ENCODE measurements at places on chromosomes 5 and 9. TPM values are rescaled to one million over a fixed set of nuclear protein-coding genes. Genes with fewer than 3 reads are reported as not detected.

DNA sequence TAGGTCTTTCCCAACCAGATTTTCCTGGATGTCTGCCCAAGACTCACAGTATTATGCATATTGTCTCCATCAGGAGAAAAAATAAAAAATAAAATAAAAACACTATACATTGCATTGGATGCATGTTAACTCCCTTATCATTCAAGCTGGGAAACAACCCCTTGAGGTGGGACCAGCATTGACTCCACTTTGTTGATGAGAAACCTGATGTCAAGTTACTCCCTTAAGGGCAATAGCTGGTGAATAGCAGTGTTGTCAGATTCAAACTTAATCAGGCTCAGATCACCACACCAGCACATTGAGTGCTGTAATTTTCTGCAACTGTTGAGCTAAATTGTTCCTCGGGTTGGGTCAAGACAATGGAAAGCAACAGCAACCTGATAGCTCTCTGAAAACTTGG, 264.0 kb upstream of the TRIM32 start:
- H3K36me3 ChIP-seq: peaks cover 6% of the 10 kb centered on the region
- no peaks in the 10 kb centered on the region for H3K4me1 ChIP-seq
- no peak for DNase-seq
- no peak overlapping the region for H3K27ac ChIP-seq
- no peak overlapping the region for H3K4me3 ChIP-seq

GRCh38 chr9:86079421-86079831, 19.9 kb downstream of the GOLM1 start:
- no peak overlapping the region for H3K4me3 ChIP-seq
- H3K36me3 ChIP-seq: no peaks in the 10 kb centered on the region
- H3K27ac ChIP-seq: no peak overlapping the region
- H3K4me1 ChIP-seq: no peaks in the 10 kb centered on the region

- no peaks in the 10 kb centered on the region for H3K36me3 ChIP-seq
- H3K27ac ChIP-seq: no peak overlapping the region
- DNase-seq: no peak
- H3K27me3 ChIP-seq: no peaks in the 10 kb centered on the region
- no peaks in the 10 kb centered on the region for H3K4me1 ChIP-seq
- H3K4me3 ChIP-seq: no peak overlapping the region
Observed at GRCh38 chr9:124800306-124801259, 23.6 kb downstream of the OLFML2A start.

GRCh38 chr5:4015709-4016108, 420.1 kb downstream of the IRX1 start:
- no peaks in the 10 kb centered on the region for H3K4me1 ChIP-seq
- no peak overlapping the region for H3K27ac ChIP-seq
- no peak overlapping the region for H3K4me3 ChIP-seq
- H3K36me3 ChIP-seq: no peaks in the 10 kb centered on the region
- H3K27me3 ChIP-seq: no peaks in the 10 kb centered on the region

Gene CCDC180
- 9.1 TPM for total RNA-seq

GRCh38 chr5:13676531-13676930, 268.0 kb downstream of the DNAH5 start:
- H3K36me3 ChIP-seq: no peaks in the 10 kb centered on the region
- no peaks in the 10 kb centered on the region for H3K4me1 ChIP-seq
- H3K4me3 ChIP-seq: no peak overlapping the region
- no peak for DNase-seq

DNA sequence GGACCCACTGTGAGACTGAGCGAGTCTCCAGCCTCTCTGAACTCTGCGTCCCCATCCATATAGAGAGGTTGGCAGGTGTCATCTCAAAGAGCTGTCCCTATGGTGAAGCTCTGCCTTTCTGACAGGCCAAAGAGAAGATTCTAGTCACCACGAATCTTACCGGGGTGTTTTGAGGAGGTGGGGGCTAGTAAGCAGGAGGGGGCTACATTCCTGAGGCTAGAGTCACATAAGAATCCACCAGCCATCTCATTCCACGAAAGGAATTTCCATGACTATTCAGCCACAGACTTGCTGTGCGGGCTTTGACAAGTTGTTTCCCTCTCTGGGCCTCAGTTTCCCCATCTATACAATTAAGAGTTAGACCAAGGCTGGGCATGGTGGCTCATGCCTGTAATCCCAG, 16.3 kb downstream of the PDGFRB start:
- H3K4me3 ChIP-seq: no peak overlapping the region
- no peak overlapping the region for H3K27ac ChIP-seq
- no peaks in the 10 kb centered on the region for H3K36me3 ChIP-seq
- DNase-seq: no peak
- H3K27me3 ChIP-seq: no peaks in the 10 kb centered on the region
- no peaks in the 10 kb centered on the region for H3K4me1 ChIP-seq

DNA sequence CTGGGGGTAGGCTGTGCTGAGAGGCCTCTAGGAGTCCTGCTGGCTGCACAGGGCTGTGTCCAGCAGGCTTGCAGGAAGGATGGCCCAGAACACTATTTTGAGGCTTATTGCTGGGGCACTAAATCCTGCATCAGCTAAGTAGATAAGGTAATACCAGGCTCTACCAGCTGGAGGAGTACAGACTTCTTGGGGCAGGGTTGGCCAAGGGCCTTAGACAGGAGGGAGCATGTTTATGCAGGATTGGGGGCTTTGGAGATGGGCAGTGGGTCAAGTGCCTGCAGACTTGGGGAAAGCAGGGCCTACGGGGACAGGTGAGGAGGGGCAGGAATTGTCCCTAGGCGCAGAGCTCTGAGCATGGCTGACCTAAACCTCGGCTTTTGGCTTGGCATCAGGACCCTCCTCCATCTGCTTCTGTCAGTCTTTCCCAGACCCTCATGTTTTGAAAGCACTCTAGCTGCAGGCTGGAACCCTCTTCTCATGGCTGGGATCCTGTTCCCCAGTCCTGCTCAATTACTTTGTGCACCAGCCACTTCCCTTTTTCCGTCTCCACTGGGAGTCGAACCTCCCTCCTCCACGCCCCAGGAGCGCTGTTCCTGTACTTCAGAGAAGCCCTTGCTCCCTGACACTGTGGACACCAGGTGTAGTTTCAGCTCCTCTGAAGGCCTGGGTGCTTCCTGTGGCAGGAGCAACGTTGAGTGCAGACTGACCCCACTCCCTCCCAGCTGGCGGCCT, 61.0 kb upstream of the SPTLC1 start:
- no peak overlapping the region for H3K27ac ChIP-seq
- no peaks in the 10 kb centered on the region for H3K27me3 ChIP-seq
- no peaks in the 10 kb centered on the region for H3K36me3 ChIP-seq
- DNase-seq: peak; percentile 6
- H3K4me1 ChIP-seq: no peaks in the 10 kb centered on the region

- no peaks in the 10 kb centered on the region for H3K36me3 ChIP-seq
- H3K27me3 ChIP-seq: no peaks in the 10 kb centered on the region
- no peak for DNase-seq
- no peak overlapping the region for H3K27ac ChIP-seq
- H3K4me3 ChIP-seq: no peak overlapping the region
Observed at GRCh38 chr5:2912741-2913140, 161.3 kb upstream of the IRX2 start.

DNA sequence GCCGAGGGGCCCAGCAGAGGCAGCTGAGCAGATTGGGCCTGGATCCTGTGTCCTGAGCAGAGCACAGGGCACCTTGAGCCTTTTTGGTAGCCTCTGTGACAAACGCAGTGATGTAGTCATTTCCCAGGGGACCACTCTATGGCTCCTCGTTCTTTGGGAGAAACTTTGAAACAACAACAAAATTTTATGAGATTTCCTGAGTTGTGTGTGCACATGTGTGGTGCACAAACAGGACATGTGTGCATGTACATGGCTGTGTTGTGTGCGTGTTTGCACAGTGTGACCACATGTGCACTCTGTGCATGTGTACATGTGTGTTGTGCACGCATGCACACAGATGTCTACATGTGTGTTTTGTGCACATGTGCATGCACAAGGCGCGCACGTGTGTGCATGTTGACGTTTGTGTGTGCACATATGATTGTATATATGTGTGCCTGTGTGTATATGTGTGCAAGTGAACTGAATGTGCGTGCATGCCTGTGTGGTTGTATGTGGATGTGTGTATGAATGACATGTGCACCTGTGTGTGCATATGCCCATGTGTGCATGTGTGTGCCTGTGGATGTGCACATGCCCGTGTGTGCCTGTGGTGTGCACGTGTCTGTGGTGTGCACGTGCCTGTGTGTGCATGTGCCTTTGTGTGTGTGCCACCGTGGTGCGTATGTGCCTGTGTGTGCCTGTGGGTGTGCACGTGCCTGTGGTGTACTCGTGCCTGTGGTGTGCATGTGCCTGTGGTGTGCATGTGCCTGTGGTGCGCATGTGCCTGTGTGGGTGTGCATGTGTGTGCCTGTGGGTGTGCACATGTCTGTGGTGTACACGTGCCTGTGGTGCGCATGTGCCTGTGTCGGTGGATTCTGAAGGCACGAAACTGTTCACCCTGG, 221.6 kb downstream of the CACNA1B start:
- no peak overlapping the region for H3K4me3 ChIP-seq
- no peaks in the 10 kb centered on the region for H3K27me3 ChIP-seq
- no peaks in the 10 kb centered on the region for H3K36me3 ChIP-seq
- no peak for DNase-seq

Gene LCN15
- total RNA-seq: not detected

- DNase-seq: no peak
- H3K36me3 ChIP-seq: peaks cover 9% of the 10 kb centered on the region
- peak overlapping the region; percentile 92 for H3K27ac ChIP-seq
Observed at GRCh38 chr5:132425975-132426524, 56.5 kb downstream of the SLC22A5 start.

GRCh38 chr5:79712741-79713140, 23.1 kb downstream of the CMYA5 start:
- no peak for DNase-seq
- no peaks in the 10 kb centered on the region for H3K36me3 ChIP-seq
- no peak overlapping the region for H3K27ac ChIP-seq

DNA sequence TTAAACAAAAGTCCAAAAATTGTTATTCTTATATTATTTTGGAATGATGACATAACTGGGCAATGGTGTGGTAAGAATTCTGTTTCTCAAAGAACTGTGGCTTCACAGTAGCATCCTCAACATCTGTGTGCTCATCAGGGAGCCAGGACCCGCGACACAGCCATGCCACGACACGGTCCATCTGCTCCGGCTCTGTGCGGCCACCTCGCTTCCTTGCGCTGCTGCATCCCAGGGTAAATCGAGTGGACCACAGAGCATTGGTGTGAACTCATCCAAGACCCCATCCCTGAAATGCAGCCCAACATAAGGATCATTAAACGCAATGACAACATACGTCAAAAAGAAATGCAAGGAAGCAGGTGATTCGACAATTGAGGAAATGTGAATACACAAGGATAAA, 15.3 kb downstream of the WHRN start:
- DNase-seq: no peak
- H3K36me3 ChIP-seq: no peaks in the 10 kb centered on the region
- H3K27ac ChIP-seq: no peak overlapping the region
- no peak overlapping the region for H3K4me3 ChIP-seq
- peaks cover 9% of the 10 kb centered on the region for H3K4me1 ChIP-seq

Gene RALGDS
- total RNA-seq: 228 TPM

GRCh38 chr5:159566832-159567231, 236.5 kb upstream of the IL12B start:
- no peaks in the 10 kb centered on the region for H3K27me3 ChIP-seq
- H3K36me3 ChIP-seq: no peaks in the 10 kb centered on the region
- H3K4me1 ChIP-seq: no peaks in the 10 kb centered on the region
- H3K27ac ChIP-seq: no peak overlapping the region
- DNase-seq: no peak

DNA sequence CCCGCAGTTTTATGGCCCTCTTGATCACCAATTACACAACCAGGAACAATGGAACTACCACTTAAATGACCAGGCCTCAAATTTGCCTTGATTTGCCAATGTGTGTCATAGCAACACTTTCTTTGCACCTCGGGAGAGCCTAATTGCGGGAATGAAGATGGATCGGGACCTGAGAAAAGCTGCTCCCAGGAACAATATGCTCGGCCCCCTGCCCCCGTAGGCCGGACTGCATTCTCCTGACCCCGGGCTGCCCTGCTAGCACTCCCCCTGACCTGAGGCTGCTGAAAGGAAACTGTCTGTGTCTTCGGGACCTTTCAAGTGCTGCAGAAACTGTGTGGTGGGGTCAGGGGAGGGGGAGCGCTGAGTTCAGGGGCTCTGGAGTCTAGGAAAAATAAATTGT, 294.3 kb upstream of the IRX1 start:
- no peak overlapping the region for H3K4me3 ChIP-seq
- no peaks in the 10 kb centered on the region for H3K4me1 ChIP-seq

Gene PCDHB16
- total RNA-seq: not detected

GRCh38 chr9:126347093-126347492, 20.5 kb downstream of the MVB12B start:
- H3K4me3 ChIP-seq: no peak overlapping the region
- H3K4me1 ChIP-seq: no peaks in the 10 kb centered on the region
- peaks cover 6% of the 10 kb centered on the region for H3K36me3 ChIP-seq
- DNase-seq: no peak
- no peaks in the 10 kb centered on the region for H3K27me3 ChIP-seq

Gene ADAMTSL2
- not detected for total RNA-seq

Gene CDHR2
- 1.3 TPM for total RNA-seq

Gene PLAC8L1
- total RNA-seq: 0.67 TPM

GRCh38 chr5:59579101-59579823, 314.3 kb downstream of the PDE4D start:
- no peak overlapping the region for H3K4me3 ChIP-seq
- no peaks in the 10 kb centered on the region for H3K27me3 ChIP-seq
- no peaks in the 10 kb centered on the region for H3K36me3 ChIP-seq
- H3K27ac ChIP-seq: no peak overlapping the region
- DNase-seq: no peak

DNA sequence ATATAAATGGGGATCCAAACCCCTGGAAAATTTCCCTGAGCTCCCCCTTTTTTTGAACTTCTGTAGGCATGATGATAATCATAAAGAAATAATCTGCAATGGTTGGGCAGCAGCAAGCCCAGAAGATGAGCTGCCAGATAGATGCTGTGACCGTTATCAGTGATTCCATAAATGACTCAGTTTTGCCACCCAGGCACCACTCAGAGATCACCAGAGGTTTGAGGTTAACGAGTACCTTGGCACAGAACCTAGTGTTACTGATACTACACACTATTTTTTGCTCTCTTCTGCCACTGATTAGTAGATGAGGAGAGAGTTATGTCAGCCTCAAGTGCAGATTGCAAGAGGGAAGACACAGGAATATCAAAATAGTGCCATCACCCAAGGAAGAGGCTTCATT, 199.3 kb upstream of the PTGER4 start:
- H3K4me1 ChIP-seq: peaks cover 7% of the 10 kb centered on the region
- no peak overlapping the region for H3K4me3 ChIP-seq
- no peaks in the 10 kb centered on the region for H3K36me3 ChIP-seq
- no peaks in the 10 kb centered on the region for H3K27me3 ChIP-seq
- peak; percentile 61 for DNase-seq

DNA sequence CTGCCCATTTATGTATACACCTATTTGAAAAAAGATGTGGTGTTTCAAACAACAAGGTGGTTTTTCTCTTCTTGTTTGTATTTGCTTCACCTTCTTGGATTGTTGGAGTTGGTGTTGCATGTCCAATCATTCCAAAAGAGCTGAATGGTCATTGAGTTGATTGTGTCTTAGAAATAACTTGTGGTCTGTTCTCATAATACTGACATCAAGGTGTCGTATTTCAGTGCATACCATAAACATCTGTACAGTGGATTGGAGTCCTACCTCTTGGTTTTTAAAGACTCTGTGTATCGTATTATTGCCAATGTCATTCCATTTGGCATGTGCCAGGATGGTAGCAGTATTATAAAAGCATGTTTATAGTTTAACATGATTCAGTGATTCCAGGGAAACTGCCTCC, 73.2 kb downstream of the TRIO start:
- H3K27me3 ChIP-seq: no peaks in the 10 kb centered on the region
- H3K27ac ChIP-seq: no peak overlapping the region
- no peaks in the 10 kb centered on the region for H3K36me3 ChIP-seq
- H3K4me1 ChIP-seq: no peaks in the 10 kb centered on the region
- no peak for DNase-seq

- H3K4me1 ChIP-seq: no peaks in the 10 kb centered on the region
- H3K27me3 ChIP-seq: no peaks in the 10 kb centered on the region
- no peak for DNase-seq
- no peak overlapping the region for H3K4me3 ChIP-seq
- H3K27ac ChIP-seq: no peak overlapping the region
Observed at GRCh38 chr5:158285698-158286097, 426.8 kb upstream of the CLINT1 start.
